ENCODE measurements at places on chromosomes 4 and X.
A peak's percentile ranks its signal among the peaks of the same experiment; 100 is the strongest.

DNA sequence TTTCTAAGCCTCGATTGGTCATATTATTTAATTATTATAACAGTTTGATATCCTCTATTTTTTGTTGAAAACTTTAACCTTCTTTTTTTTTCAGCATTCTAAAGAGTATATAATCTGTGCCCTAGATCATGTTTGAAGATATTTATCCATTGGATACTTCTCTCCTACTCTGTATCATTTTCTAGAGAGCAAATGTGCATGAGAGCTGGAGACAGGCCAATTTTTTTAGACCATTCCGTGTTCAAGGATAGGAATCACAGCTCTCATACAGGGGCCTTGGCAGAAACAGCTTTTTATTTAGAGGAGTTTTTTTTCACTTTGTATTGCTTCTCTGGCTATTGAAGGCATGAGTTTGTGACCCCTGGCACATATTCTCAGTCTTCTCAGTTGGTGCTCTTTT, 57.7 kb upstream of the TBC1D14 start:
- no peak for DNase-seq

GRCh38 chrX:72117636-72118210, 14.0 kb downstream of the RTL5 start:
- DNase-seq, result no peak

- no peak for DNase-seq
Observed at GRCh38 chr4:158835226-158836001, 66.6 kb downstream of the FNIP2 start.

GRCh38 chrX:8138252-8138651, 32.8 kb downstream of the VCX2 start:
- DNase-seq, result no peak

DNA sequence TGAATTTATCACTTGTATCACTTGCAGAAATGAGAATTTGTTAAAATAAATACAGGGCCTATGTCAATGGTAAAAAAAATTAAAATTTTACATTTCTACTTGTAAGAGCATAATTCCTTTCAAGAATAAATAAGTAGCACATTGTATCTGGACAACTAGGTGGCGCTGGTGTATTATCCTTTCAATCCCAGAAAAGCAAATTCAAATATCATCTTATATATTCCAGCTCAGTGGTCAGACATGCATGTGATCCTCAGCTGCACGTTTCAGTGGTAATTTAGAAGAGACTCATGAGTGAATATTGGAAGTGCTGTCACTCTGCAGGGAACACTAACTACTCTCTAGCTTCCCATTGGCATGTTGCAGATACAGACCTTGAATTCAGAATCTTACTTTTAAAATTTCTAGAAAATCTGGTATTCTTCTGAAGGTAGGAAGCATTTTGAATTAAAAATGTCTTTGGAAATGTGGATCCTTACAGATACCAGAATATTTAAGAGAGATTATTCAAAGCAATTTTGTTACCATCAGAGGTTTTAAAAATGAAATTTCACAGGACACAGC, 1414.7 kb upstream of the TENM3 start:
- DNase-seq, result no peak

GRCh38 chrX:41490446-41490845, 43.3 kb downstream of the NYX start:
- no peak for DNase-seq

DNA sequence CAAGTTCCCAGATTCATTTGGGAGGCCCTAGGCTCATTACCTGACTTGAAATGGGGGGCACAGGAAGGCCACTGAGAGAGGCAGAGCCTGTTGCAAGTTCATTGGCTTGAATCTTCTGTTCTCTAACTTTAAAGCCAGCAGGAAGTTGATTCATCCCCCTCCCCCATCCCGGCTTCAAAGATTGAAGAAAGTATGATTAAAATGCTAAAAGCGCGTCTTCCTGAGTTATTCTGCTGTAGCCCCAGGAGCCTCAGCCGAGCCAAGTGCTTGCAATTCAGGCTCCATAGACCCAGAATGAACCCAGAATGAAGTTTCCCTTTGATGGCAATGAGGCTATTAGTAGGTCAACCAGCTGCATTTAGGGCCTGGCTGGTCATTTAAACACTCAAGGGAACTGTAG, 14.7 kb downstream of the CHST7 start:
- DNase-seq, result peak; percentile 53

DNA sequence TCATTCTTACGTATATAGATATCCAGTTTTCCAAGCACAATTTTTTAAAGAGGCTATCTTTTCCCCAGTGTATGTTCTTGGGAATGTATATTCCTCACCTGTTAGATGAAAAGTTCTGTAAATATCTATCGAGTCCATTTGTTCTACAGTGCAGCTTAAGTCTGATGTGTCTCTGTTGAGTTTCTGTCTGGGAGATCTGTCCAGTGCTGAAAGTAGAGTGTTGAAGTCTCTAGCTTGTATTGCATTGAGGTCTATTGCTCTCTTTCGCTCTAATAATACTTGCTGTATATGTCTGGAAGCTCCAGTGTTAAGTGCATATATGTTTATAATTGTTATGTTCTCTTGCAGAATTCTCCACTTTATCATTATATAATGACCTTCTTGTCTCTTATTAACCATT, 373.1 kb downstream of the PPARGC1A start:
- DNase-seq, result no peak

- DNase-seq, result no peak
Observed at GRCh38 chrX:26442340-26442739, 226.4 kb downstream of the MAGEB5 start.

- DNase-seq, result no peak
Observed at GRCh38 chr4:38894322-38894982, 26.8 kb downstream of the FAM114A1 start.

- DNase-seq, result no peak
Observed at GRCh38 chr4:25783126-25783525, 79.7 kb downstream of the SEL1L3 start.

GRCh38 chr4:81512757-81513501, 41.2 kb upstream of the RASGEF1B start:
- no peak for DNase-seq

GRCh38 chr4:113977526-113977855, 2.0 kb downstream of the ARSJ start:
- no peak for DNase-seq

GRCh38 chrX:113849408-113849807, 734.5 kb upstream of the HTR2C start:
- DNase-seq, result no peak

GRCh38 chr4:122700178-122700725, 32.3 kb upstream of the BBS12 start:
- peak; percentile 60 for DNase-seq

DNA sequence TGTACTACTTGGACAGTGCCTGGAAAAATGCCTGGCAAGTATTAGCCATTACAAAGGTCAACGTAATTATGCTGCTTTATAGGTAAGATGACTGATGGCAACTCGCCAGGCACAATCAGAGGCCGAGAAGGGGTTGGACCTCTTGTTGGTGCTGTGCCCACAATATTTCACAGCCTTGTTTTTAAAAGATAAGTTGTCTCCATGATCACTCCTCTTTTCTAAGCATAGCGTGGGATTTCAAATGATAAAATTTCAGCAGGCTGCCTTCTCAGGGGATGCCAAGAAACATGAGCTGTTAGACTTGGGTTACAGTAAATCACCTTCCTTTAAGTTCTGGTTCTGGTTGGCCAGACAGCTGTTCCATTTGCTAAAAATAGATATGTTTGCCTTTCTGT, 26.9 kb downstream of the HOPX start:
- no peak for DNase-seq

DNA sequence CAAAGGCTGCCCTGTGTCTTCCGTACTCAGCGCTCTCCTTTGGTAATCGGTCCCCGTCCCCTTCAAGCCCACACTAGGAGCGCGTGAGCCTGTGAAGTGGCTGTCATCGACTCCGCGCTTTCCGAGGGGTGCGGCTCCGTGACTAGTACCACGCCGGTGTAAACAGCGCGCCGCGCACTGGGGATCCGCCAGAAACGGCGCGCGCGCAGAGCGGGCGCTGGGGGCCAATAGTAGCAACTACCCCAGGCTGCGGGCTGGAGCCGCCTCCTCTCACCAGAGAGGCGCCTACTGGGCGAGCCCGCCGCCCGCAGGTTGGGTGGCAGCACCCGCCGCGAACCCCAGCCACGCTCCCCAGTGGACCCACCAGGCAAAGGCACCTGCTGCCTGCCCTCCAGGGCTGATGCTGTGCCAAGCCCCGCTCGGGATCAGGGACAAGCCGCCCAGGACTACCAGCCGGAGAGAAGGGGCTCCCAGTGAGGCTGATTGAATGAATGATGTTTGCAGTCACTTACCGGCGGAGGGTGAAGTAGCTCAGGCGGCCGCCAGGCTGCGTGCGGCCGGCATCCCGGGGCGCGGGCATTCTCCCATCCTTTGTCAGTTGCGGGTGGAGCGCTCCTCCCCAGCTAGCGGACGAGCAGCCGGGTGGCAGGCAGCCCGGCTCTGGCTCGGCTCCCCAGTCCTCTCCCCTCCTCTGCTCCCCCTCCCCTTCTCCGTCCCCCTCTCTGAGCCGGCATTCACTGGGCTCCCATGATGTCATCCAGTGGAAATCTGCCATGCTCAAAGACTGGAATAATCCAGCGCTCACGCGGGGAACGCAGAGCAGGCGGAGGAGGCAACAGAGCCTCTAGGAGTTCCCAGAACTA, 370.3 kb upstream of the SMIM31 start:
- DNase-seq, result peak; percentile 46

- DNase-seq, result peak; percentile 16
Observed at GRCh38 chrX:139204898-139205667, 325.5 kb upstream of the F9 start.

DNA sequence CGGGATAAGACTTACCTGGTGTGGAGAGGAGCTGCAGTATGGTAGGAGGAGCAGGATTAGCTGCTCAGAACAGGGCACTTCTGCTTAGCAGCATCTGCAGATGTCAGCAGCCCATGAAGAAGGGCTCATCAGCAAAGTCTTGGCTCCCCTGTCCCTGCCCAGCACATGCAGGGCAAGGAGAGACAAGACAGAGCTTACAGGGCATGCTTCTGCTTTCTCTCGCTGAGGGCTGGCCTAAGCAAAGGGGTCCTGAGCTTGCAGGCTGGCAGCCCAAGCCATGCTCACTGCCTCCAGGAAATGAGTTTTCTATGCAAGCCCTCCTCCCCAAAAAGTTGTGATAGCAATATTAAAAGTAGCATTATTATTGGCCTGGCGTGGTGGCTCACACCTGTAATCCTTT, 39.5 kb upstream of the TAPT1 start:
- no peak for DNase-seq

DNA sequence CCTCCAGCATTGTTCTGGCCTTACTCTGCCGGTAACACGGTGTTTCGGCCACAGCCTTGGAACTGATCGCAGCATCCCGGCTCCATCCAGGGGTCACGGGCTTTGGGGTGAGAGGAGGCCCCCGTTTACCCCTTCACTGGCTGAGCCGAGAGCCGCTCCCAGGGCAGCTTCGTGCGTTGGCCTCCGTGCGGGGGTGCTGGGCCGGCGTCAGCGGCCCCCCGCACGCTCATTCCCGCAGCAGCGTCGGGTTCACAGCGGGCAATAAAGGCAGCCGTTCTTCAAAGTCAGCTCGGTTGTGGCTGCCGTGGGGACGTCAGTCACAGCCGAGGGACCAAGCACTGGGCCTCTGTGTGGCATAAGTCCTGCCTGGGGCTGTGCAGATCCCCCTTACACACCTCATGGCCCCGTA, 25.3 kb upstream of the PLCXD1 start:
- DNase-seq, result no peak

GRCh38 chrX:115499112-115499805, 61.7 kb upstream of the PLS3 start:
- DNase-seq, result no peak

DNA sequence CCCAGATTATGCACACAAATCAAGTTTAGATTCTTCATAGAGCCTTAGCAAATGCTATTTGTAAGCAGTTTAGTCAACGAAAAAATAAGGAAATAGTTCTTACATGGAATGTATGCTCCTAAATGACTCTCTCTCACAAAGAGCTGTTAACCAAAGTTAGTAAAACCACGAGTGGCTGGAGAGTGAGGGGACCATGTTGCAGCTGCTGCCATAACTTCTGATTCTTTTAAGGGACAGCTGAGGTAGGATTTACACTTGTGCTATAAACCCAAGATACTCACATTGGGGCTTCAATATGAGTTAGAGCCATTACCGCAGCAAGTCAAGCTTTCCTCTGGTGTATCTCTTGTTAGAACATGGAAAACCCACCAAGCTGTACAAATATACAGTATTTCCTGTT, 2.7 kb downstream of the DOCK11 start:
- DNase-seq, result no peak

DNA sequence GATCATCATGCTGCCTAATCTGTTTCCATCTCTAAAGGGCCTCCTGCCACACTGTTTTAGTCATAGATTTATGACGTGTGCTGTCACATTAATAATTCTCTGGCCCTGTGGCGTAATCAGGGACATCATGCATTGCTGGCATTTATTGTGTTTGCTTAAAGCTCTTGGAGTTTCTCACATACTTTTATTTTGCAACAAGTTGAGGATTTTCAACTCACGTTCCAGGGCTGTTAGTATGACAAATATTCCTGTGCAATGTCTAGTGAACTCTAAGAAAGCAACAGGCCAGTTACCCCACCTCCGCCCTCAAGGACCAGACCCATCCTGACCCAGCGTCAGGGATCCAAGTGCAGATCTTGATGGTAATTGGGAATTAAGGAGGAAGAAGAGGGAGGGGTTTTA, 7.8 kb upstream of the PIGA start:
- no peak for DNase-seq

- DNase-seq, result no peak
Observed at GRCh38 chrX:28884823-28885222, 297.6 kb downstream of the IL1RAPL1 start.

- DNase-seq, result no peak
Observed at GRCh38 chr4:128572778-128573241, 236.7 kb upstream of the JADE1 start.

DNA sequence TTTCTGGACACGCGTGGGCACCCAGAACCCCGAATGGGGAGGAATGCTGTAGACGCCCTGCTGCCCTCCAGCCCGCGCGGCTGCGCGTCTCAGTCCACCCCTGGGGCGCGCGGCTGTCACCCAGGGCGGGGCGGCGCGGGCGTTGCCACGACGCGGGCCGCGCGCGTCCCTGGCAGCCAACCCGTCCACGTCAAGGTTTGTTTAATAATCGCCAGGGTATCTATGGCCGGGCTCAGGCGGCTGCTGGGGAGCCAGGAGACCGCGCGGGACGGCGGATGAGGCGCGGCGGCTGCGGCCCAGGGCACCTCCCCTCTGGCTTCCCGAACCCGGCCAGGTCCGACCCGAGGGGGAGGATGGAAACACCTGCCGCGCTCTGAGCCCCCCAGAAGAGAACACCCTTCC, at the start of gene SPATA18:
TSS of gene SPATA18 (plus strand) at position 92 of the 402 bp plus-strand sequence. CDS start 401 bp downstream, outside the sequence.
- peak; percentile 68 for DNase-seq

DNA sequence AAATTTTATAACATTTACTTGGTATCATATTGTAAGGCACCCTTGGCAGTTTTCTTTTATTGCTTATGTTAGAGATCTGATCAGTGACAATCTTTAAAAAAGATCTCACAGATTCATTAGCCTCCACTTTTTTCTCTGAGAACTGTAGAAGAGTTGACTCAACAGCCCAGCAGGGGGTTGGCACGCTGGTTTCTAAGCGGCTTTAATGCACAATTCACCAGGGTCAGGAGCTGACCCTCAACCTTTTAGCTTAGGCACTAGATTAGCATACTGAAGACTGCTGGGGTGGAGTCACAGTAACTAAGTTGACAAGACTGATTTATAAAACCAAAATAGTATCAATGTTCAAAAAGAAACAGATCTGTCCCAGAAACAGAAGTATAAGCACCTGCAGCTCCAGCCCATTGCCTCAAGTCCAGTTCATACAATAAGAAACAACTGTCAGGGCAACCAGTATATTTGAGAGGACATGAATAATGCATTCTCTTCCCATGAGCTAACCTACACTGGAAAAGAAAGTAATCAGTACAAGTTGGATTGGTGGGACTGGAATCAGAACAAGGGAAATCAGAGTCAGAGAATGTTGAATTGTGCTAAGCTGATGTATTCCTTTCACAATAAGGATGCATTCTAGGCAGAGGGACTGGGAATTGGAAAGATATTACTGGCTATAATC, 77.6 kb downstream of the PDE5A start:
- no peak for DNase-seq
